ENCODE measurements at places on chromosomes 4 and X. TPM values are rescaled to one million over a fixed set of nuclear protein-coding genes. Genes with fewer than 3 reads are reported as not detected.

DNA sequence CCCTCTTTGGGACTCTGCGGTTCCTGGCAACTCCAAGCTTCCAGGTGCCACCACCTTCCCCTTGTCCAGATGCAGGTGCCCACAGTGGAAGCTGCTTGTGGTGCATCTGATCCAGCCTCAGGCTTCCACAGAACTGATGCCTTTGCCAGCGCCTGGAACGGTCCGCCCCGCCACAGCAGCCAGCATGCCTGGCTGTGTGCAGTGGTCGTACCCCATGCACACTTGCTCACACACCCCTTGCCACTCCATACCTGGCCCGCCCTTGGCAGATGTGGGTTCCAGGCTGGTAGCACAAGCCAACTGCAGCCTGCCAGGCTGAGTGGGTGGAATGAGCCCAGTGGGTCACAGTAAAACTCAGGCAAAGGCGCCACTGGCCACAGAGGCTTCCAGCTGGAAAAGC, 240.5 kb downstream of the PPP4R3C start:
- DNase-seq, result peak; percentile 21

DNA sequence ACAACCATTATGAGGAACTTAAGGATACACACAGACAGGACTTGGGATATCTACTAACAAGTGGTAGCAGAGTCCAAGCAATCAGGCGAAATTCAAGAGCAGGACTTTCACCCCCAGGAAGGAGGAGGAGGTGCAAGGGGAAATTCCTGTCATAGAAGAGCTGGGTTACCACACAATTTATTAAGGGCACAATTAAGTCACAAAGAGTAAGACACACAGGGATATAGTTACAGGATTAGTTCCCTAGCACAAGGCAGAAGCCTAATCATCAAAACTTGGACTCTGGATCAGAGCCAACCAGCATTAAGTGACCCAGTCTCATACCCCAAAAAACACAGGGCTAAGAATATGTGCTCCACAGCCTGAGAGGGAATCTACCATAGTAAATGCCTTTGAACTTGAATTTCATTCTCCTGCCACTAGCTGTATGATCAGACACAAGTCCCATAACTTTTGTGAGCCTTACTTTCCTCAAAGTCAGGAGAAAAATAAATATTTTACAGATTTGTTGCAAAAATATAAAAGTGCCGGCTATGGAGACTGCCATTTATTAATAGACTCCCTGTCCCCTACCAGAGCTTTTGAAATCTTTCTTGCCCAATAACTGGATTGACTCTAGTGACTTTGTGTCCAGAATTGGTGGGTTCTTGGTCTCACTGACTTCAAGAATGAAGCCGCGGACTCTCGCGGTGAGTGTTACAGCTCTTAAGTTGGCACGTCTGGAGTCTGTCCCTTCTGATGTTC, 87.0 kb downstream of the SYNPO2 start:
- DNase-seq, result no peak

DNA sequence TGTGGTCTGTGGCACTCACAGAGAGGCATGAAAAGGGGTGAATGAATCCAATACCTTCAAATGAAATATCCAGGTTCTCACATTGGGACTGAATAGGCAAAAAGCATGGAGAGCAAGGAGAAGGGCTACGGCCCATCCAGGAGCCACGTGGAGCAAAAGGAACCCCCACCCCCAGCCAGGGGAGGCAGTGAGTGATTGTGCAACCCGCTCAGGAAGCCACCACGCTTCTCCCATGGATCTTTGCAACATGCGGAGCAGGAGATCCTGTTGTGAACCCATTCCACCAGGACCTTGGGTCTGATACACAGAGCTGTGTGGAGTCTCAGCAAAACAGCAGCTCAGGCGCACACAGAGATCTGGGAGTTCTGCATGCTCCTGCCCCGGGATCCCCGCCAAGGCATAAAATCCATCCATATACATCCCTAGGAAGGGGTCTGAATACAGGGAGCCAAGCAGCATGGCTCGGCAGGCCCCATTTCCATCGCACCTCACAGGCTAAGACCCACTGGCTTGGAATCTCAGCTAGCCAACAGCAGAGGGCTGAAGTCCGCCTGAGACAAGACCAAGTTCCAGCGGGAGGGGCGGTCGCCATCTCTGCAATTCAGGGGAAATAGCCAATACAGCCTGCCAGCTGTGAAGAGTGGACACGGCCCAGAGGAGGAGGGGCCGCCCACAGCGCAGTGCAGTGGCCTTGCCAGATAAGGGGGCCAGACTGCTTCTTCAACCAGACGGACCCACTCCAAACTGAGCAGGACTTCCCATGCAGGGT, 80.2 kb downstream of the FGF16 start:
- peak; percentile 85 for DNase-seq

DRP2 gene
- 0.11 TPM for total RNA-seq

CNKSR2 gene
- 0.39 TPM for total RNA-seq

SPANXD gene
- total RNA-seq, result not detected

DNA sequence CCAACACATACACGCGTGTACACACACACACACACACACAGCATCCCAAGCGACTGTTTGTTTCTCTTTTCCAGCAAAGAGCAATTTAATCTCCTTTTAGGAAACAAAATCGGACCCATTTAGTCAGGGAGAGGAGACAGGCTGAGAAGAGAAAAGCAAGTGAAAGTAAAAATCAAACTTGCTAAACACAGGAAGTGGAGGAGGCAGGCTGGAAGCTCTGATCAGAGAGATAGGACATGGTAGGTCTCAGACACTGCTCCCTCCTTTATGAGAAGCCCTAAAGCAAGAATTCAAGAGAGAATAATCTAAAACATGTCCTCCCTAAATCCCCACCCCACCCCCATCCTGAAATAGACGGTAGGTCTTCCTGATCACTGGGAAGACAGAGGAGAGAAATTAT, 62.3 kb downstream of the GPC3 start:
- DNase-seq, result no peak

GRIA3 gene
- 5.4 TPM for total RNA-seq

DNA sequence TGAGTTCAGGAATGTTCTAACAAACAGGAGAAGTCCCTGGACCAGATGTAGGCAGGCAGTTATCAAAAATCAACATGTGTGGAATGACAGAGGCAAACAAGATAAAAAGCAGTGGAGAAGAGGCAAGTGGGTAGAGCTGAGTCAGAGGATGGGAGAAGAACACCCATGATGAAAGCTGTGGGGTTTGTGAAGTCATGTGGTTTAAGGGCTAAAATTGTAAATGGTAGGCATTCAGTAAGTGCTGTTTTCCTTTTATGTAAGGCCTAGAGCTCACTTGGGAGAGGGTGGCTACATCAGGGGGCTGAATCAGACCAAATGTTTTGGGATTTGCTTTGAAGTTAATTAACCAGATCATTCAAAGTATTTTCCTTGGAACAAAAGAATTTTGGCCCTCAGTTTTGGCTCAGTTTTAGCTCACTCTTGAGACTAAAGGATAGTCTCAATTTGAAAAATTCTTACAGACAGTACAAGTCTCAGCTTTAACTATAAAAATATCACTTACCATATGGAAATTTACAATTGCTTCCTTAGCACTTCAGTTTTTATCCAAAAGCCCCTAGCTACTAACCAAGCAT, 114.5 kb upstream of the PCDH7 start:
- no peak for DNase-seq

JAKMIP1 gene
- 0.20 TPM for total RNA-seq

DNA sequence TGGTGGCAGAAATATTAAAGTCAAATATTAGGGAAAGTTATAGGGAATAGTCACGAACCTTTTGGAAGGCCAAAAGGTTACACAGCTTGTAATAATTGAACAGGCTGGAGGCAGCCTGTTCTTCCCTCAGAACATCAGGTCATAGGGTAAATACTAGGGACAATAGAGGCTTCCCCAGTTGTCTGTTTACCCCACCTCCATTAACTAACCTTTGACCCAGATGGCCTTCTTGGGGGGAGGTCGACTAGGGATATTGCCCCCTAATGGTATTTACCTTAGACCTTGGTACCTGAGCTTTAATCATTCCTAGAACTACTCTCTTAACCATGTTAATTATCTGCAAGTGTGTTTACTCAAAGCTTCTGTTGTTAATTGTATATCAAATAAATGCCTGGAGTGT, 26.0 kb downstream of the C4orf17 start:
- no peak for DNase-seq

DNA sequence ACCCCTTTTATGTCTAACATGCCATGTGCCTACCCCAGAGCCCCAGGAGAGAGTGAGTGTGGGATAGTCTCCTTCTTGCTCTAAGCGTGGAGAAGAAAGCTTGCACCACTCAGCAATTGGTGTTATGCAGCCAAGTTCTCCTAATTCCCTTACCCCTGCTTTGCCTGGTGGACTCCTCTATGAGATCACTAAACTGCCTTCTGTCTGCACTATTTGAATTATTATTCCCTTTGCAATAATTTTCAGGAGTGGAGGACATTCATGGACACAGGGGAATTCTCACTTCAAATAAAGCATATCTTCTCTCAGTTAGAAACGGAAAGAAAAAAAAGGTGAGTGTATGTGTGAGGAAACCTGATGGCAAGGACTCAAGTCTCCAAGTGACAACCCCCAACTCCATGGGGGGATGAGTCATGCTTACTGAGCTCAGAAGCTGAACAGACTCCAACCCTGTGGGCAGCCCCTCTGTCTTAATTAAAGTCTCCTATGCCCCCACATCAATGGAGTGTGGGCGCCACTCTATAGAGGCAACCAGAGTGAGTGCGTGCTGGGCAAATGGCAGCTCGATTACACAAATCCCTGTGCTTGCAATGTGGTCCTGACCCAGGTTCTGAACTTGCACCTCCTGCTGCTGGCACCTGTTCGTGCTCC, 381.9 kb downstream of the RAB28 start:
- DNase-seq, result no peak

DNA sequence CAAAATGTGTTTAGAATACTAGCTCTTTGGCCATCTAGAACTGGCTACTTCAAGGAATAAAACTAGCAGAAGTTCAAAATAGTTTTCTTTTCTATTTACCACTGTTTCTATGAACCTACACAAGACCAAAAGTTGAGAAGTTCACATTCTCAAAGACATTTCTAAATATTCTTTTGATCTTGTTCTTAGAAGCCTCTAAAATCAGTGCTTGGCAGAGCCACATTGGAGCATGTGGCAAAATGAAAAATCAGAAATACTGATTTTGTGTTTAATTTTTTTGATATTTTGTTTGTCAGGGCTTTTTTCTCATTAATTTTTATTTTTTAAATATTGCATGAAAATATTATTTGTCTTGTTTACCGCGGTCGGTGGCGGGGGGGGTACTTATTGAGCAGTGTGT, 853.8 kb upstream of the INTU start:
- no peak for DNase-seq

DNA sequence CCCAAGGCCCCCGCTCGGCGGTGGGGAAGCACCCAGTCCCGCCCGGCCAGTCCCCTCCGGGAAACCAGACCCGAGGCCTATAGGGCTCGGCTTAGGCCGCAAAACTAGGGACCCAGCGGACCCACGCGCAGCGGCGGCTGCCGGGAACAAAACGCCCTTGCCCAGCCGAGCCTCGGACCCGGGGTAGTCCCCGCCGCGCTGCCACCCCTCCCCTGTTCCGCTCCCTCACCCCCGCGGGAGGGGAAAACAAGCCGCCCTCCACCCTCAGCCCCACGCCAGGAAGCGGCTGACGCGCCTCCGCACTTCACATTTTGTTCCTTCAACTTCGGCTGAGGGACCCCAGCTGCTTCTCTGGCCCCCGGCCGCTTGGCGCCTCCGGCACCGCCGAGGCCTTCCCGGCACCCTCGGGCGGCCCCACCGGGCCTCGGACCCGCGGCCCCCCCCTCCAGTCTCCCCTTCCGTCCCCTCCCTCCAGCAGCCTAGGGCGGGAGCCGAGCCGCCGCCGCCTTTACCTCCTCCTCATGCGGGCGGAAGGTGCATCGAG, 694 bp downstream of the PDS5A start:
- DNase-seq, result peak; percentile 54

KIF4A gene
- total RNA-seq, result 0.65 TPM

STS gene
- 8.1 TPM for total RNA-seq

DNA sequence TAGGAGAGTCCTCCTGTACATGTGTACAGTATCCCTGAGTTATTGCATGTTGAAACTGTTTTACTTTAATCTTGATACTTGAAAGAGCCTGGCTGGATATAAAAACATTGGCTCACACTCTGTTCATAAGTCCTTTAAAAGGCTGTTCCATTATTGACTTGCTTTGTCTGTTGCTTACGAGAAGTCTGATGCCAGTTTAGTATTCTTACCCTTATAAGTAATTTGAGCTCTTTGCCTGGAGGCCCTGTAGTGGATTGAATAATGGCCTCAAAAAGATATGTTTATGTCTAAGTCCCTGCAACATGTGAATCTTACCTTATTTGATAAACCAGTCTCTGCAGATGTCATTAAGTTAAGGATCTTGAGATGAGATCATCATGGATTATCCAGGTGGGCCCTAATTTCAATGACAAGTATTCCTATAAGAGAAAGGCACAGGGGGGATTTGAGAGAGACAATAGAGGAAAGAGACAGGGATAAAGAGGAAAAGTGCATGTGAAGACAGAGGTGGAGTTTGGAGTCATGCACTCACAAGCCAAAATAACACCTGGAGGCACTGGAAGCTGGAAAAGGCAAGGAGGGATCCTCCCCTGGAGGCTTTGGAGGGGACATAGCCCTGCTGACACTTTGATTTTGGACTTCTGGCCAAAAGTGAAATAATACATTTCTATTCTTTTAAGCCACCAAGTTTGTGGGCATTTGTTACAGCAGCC, 98.1 kb downstream of the IRF2 start:
- no peak for DNase-seq

CITED1 gene
- total RNA-seq, result 0.74 TPM

- DNase-seq, result no peak
Measured at GRCh38 chrX:130994671-130995070, 63.5 kb upstream of the ARHGAP36 start.

- DNase-seq, result no peak
Measured at GRCh38 chr4:81698538-81699296, 227.0 kb upstream of the RASGEF1B start.

GRCh38 chr4:11615601-11616000, 186.9 kb upstream of the HS3ST1 start:
- no peak for DNase-seq

GRCh38 chr4:145186729-145187128, 6.3 kb upstream of the OTUD4 start:
- no peak for DNase-seq

ZAR1 gene
- total RNA-seq, result not detected

DNA sequence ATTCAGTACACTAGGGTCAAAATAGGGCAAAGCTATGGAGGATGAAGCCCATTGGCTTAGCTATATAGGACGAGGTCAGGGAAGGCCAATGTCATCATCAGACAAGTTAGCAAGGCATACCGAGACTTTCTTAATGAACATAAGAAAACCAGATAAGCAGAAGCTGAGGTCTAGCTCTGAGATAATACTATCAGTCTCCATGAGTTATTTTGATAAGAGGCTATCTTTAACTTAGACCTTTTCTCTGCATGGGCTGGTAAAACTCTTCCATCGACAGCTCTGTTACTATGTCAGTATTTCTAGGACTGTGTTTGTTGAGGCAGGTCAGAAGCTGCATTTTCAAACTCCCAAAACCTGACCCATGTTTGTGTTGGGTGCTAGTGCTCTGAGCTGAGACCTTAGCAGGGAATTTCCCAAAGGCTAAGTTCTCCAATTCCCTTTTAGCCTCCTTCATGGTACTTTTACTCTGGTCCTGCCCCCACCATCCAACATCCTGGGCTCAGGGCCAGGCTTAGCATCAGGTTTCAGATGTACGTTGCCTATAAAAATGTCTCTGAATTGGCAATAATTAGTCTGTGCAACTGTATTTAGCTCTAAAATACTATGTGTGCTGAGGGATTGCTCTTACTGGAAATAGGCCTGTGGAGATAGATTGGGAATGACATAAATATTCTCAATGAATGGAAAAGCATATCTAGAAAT, 29.3 kb upstream of the LRAT start:
- DNase-seq, result no peak
